ENCODE measurements at places on chromosomes 12 and 14. TPM values are rescaled to one million over a fixed set of nuclear protein-coding genes. Genes with fewer than 3 reads are reported as not detected.
A peak's percentile ranks its signal among the peaks of the same experiment; 100 is the strongest.

Gene ESPL1
- 11.6 TPM for total RNA-seq

Gene CLEC7A
- not detected for total RNA-seq

- no peak overlapping the region for H3K27ac ChIP-seq
- no peak overlapping the region for H3K4me3 ChIP-seq
- H3K36me3 ChIP-seq = no peaks in the 10 kb centered on the region
- H3K27me3 ChIP-seq = no peaks in the 10 kb centered on the region
Measured at GRCh38 chr12:59268295-59268809, 327.5 kb upstream of the SLC16A7 start.

DNA sequence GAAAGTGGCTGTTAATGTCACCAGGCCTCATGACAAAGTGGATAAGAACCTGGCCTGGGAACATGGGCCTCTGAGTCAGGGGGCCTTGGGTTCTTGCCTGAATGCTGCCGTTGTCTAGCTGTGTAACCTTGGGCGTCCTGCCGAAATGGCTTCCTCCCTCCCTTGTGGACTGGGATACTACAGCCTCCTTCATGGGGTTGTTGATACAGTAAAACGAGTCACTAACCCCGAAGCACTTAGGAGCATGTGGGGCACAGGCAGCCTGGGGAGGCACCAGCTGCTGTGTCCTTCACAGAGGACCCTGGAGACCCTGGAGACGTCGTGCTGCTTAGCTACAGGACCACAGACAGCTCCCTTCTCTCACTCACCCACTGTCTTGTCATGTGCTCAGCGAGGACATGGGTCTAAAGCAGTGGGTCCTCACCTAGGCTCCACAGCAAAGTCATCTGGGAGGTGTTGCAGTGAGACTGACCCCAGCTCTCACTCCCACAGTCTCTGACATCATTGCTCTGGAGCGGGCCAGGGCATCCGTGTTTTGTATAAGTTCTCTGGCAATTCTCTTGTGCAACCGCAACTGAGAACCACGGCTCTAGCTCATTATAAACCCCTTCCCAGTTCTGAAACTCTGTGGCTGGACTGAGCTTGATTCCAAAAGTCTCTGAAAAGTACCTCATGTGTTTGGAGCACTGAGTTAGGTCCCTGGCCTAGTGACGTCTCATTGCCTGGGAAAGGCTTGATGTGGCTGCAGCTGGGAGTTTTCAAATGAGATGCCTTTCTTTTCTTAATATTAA, 42.1 kb downstream of the SERPINA3 start:
- no peaks in the 10 kb centered on the region for H3K36me3 ChIP-seq
- no peak overlapping the region for H3K4me3 ChIP-seq
- H3K27ac ChIP-seq = no peak overlapping the region
- DNase-seq = peak; percentile 74

Gene GRIP1
- total RNA-seq = not detected

DNA sequence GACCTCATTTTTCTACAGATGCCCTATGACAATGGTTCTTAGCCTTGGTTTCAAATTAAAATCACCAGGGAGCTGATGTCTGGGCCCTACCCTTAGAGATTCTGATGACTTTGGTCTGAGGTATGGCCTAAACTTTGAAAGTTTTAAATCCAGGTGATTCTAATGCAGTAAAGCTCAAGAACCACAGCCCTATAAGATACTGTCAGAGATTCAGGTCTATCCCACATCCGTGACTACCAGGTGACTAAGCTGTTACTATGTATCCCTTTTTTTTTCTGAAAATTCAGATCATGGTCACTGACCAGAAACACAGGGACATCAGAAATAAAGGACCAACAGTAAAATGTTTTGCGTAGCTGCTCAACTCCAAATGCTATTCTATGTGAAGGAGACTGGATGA, 148.8 kb upstream of the BMP4 start:
- no peaks in the 10 kb centered on the region for H3K36me3 ChIP-seq
- H3K4me3 ChIP-seq = no peak overlapping the region
- no peak overlapping the region for H3K27ac ChIP-seq
- H3K27me3 ChIP-seq = no peaks in the 10 kb centered on the region
- peaks cover 100% of the 10 kb centered on the region for H3K4me1 ChIP-seq

Gene TSPAN19
- not detected for total RNA-seq

- peak overlapping the region; percentile 97 for H3K27ac ChIP-seq
- H3K4me1 ChIP-seq = peaks cover 40% of the 10 kb centered on the region
- DNase-seq = peak; percentile 18
- no peaks in the 10 kb centered on the region for H3K36me3 ChIP-seq
- no peaks in the 10 kb centered on the region for H3K27me3 ChIP-seq
- H3K4me3 ChIP-seq = peak overlapping the region; percentile 89
Measured at GRCh38 chr14:92040431-92041051, 682 bp upstream of the TRIP11 start.

- H3K36me3 ChIP-seq = no peaks in the 10 kb centered on the region
- H3K27me3 ChIP-seq = no peaks in the 10 kb centered on the region
- H3K4me1 ChIP-seq = no peaks in the 10 kb centered on the region
- no peak overlapping the region for H3K4me3 ChIP-seq
- no peak overlapping the region for H3K27ac ChIP-seq
- DNase-seq = no peak
Measured at GRCh38 chr12:29725587-29726320, 58.0 kb downstream of the TMTC1 start.

Gene ABCD2
- not detected for total RNA-seq

DNA sequence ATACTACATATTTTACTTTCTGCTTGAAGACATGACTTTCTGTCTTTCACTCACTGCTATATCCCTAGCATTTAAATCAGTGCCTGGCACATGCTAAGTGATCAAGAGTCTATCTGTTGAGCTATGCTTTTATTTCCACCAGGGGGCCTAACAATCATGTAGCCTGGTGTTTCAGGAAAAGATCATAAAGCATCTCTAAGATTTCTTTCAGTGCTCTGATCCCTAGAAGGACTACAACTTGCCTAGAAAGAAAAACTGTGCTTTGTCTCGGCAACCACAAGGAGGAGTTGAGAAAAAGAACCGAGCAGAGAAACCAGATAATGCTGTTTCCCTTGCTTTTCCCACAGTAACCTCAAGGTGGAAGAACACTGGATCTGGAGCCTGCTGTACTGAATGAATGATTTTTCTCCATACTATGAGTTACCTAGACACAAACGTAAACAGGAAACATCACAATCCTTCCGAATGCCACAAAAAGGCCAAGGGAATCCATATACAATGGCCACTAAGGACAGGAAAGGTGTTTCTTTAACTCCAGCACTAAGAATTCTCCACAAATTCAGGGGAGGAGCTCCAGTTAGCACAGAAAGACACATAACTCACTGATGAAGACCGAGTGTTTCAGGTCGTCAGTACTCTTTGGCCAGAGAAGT, 1.2 kb downstream of the CRY1 start:
- peak; percentile 86 for DNase-seq
- no peaks in the 10 kb centered on the region for H3K27me3 ChIP-seq
- peak overlapping the region; percentile 95 for H3K4me3 ChIP-seq
- H3K4me1 ChIP-seq = peaks cover 24% of the 10 kb centered on the region

DNA sequence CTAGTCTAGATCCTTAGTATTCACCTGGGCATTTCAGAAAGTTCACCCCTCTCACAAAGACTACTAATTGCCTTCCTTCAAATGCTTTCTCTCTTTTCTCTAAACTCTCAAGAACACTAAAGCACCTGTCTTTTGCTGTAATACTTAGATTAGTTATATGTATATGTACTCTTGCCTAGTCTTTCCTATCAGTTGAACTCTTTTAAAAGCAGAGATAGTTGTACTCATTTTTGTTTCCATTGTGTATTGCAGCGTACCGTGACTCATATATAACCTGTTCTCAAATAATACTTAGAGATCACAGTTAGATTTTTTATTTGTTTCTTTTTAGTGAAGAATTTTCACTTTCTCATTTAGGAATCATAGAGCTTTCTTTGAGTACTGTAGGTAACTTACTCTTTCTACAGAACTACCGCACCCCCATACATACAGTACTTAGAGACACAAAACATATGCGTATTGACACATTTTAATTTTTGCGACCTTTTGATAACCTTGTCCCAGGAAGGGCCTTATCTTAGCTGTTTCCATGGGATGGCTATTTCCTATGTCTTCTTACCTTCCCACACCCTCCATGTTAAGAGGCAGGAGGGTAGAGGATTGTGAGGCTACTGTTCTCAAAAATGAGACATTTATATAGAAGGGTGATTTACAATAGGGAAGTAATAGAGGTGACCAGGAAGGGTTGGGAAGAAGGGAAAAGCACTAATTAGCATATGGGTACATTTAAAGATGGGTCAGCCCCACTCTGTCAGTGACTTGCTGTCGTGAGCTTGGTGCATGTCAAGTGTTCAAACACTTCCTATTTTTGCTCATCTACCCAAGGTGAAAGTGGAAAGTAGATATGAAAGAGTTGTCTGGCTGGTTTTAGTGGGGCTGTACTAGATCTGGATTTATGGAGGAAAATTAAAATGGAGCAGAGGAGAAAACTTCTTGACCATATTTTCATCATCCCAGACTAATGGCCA, 74.3 kb downstream of the PLEKHA5 start:
- no peaks in the 10 kb centered on the region for H3K27me3 ChIP-seq
- no peaks in the 10 kb centered on the region for H3K36me3 ChIP-seq
- no peak overlapping the region for H3K27ac ChIP-seq
- no peaks in the 10 kb centered on the region for H3K4me1 ChIP-seq
- DNase-seq = no peak

Gene PROX2
- not detected for total RNA-seq

Gene NTF3
- not detected for total RNA-seq

GRCh38 chr12:132356691-132357622, 27.6 kb upstream of the GALNT9 start:
- DNase-seq = no peak
- peaks cover 11% of the 10 kb centered on the region for H3K27me3 ChIP-seq
- H3K4me3 ChIP-seq = no peak overlapping the region
- no peaks in the 10 kb centered on the region for H3K36me3 ChIP-seq
- no peaks in the 10 kb centered on the region for H3K4me1 ChIP-seq

GRCh38 chr12:91565246-91565645, 382.6 kb upstream of the DCN start:
- H3K4me3 ChIP-seq = no peak overlapping the region
- H3K27me3 ChIP-seq = no peaks in the 10 kb centered on the region
- no peaks in the 10 kb centered on the region for H3K4me1 ChIP-seq
- no peaks in the 10 kb centered on the region for H3K36me3 ChIP-seq
- no peak overlapping the region for H3K27ac ChIP-seq
- DNase-seq = no peak

Gene KRT74
- not detected for total RNA-seq

Gene SLC39A5
- 101 TPM for total RNA-seq

Gene CLECL1
- total RNA-seq = not detected

- H3K27me3 ChIP-seq = no peaks in the 10 kb centered on the region
- DNase-seq = peak; percentile 53
- H3K36me3 ChIP-seq = peaks cover 7% of the 10 kb centered on the region
- no peak overlapping the region for H3K4me3 ChIP-seq
- peaks cover 99% of the 10 kb centered on the region for H3K4me1 ChIP-seq
- H3K27ac ChIP-seq = no peak overlapping the region
Measured at GRCh38 chr14:68950111-68950510, 29.0 kb downstream of the ACTN1 start.

Gene EEF1AKMT3
- 6.6 TPM for total RNA-seq

GRCh38 chr14:69593018-69593677, 18.2 kb upstream of the SUSD6 start:
- H3K27me3 ChIP-seq = no peaks in the 10 kb centered on the region
- H3K36me3 ChIP-seq = no peaks in the 10 kb centered on the region
- no peak overlapping the region for H3K4me3 ChIP-seq
- DNase-seq = no peak
- H3K27ac ChIP-seq = no peak overlapping the region

DNA sequence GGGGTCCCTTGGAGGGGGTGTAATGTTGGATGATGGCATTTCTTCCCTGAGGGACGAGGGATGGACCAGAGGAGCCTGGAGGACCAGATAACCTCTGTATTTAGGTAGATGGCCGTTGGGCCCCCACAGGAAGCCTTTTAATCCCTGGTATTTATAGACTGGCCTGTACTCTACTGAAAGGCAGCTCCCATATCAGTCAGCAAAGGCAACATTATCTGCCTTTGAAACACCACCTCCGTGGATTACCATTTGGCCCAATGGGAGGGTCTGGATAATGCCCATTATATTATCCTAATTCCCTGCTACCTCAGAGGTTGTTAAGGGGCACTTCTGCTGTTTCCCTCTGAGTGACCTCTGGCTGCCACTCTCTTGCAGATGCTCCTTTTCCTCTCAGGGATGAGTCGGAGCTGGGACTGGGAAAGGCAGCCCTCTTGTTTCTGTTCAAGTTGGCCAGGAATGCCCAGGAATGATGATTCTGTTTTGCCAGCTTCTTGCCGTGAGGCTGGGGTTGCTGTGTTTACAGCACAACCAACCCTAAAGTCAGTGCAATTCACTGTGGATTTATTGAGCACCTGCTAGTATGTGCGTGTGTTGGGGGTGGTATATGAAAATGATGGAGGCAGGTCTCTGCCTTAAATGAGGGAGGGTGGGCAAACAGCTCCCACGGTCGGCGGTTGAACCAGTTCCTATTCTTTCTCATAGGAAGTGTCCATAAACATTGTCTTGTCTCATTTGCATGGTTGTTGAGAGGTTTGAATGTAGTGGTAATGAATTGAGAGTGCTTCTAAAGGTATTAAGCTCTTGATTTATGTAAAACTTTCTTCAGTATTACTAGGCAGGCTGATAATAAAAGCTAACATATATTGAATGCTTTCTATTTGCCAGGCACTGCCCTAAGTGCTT, 18.1 kb downstream of the SUSD6 start:
- H3K27ac ChIP-seq = no peak overlapping the region
- H3K4me3 ChIP-seq = no peak overlapping the region
- H3K36me3 ChIP-seq = no peaks in the 10 kb centered on the region
- no peaks in the 10 kb centered on the region for H3K27me3 ChIP-seq

Gene KERA
- total RNA-seq = not detected

GRCh38 chr12:15931590-15932053, 20.5 kb downstream of the DERA start:
- no peaks in the 10 kb centered on the region for H3K27me3 ChIP-seq
- no peak overlapping the region for H3K4me3 ChIP-seq
- H3K36me3 ChIP-seq = no peaks in the 10 kb centered on the region
- peak overlapping the region; percentile 17 for H3K27ac ChIP-seq
- peaks cover 14% of the 10 kb centered on the region for H3K4me1 ChIP-seq

DNA sequence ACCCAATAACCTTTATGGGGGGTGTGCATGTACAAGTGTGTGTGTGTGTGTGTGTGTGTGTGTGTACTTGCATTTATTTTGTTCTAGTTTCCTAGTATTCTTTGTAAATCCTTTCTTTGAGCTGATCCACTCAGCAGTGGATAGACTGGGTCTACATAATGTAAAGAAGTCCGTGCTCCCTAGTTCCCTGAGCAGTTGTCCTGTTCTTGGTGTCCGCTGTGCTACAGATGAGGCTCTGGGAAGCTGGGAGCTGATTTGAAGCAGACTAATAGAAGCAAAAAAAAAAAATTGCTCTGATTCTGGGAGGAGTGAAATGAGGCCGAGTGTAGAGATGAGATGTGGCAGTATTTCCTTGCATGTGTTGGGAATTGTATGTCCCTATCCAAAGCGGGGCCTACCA, 150.4 kb upstream of the WSCD2 start:
- no peaks in the 10 kb centered on the region for H3K27me3 ChIP-seq
- H3K4me3 ChIP-seq = no peak overlapping the region
- H3K4me1 ChIP-seq = no peaks in the 10 kb centered on the region
- H3K27ac ChIP-seq = no peak overlapping the region

GRCh38 chr14:23076785-23077408, 18.0 kb downstream of the ACIN1 start:
- peaks cover 9% of the 10 kb centered on the region for H3K4me1 ChIP-seq
- H3K27me3 ChIP-seq = no peaks in the 10 kb centered on the region
- H3K27ac ChIP-seq = no peak overlapping the region

Data from HepG2 (cell line).